ENCODE measurements at places on chromosomes 4 and X. TPM values are rescaled to one million over a fixed set of nuclear protein-coding genes. Genes with fewer than 3 reads are reported as not detected.

The FRMD7 gene
- 0.48 TPM for total RNA-seq

The TRIML2 gene
- not detected for total RNA-seq

DNA sequence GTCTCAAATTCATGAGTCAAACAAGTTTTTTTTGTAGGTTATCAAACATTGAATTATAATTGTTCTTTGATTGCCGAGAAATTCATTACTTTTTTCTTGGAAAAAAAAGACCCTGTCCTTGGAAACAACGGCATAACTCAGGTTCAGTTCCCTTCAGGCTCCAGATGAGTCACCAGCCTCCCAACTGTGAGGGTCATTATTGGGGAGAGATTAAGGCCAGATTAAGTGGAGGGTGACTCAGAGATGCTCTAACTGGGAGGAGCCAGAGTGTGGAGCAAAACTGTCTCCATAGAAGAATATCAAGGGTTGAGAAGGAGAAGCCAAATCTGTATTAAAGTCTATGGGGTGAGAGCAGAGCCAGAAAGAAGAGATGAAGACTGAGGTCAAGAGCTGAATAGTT lies 9.6 kb downstream of the ADGRG4 start:
- no peak for DNase-seq

The RS1 gene
- total RNA-seq: not detected

The SRPK3 gene
- 4.3 TPM for total RNA-seq

The DRD5 gene
- 0.11 TPM for total RNA-seq

GRCh38 chr4:26093551-26093950 lies 179.5 kb downstream of the SMIM20 start:
- no peak for DNase-seq

DNA sequence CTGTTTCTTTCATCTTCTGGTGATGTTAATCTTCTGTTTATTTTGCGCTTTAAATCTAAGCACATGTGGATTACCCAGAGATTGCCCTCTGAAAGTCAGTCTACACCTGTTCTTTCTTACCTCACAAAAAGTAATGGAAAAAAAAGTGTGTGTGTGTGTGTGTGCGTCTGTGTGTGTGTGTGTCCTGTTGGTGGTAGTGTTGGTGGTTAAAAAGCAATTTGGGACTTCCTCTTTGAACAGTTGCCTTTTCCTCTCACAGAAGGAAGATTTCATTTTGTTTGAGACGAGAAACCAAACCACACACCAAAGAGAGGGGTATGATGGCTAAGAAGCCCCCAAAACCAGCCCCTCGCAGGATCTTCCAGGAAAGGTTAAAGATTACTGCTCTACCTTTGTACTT lies at the start of gene STAP1:
STAP1 (plus strand) TSS at position 235 of the 400 bp plus-strand sequence; CDS start at position 318, 83 bp downstream.
- no peak for DNase-seq

- DNase-seq: no peak
Observed at GRCh38 chr4:180898305-180898704, 1344.9 kb upstream of the TENM3 start.

DNA sequence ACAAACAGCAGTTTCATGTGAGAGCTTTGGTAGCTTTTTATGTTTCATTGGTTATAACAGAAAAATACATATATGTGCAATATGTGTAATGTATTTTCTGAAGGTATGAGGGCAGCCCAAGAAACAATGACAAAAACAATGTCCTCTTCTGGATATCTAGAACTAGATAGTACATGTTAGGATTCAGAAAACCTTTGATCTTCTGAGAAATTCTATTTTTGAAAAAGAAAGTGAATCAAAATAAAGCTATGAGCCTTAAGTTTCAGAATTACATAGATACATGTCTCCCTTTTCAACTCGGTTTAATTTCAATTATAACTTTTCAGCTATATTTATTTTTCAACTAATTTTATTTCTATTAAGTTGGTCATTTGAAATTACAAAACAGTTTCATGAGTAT lies 131.9 kb downstream of the REELD1 start:
- DNase-seq: no peak

GRCh38 chrX:104430742-104431119 lies 135.3 kb upstream of the IL1RAPL2 start:
- no peak for DNase-seq

- DNase-seq: no peak
Observed at GRCh38 chr4:26085551-26085950, 171.5 kb downstream of the SMIM20 start.

- no peak for DNase-seq
Observed at GRCh38 chr4:150501009-150501727, 80.8 kb upstream of the MAB21L2 start.

GRCh38 chr4:7546152-7546808 lies 111.5 kb upstream of the PSAPL1 start:
- no peak for DNase-seq

The RASL11B gene
- total RNA-seq: 8.7 TPM

The ITM2A gene
- total RNA-seq: 338 TPM

DNA sequence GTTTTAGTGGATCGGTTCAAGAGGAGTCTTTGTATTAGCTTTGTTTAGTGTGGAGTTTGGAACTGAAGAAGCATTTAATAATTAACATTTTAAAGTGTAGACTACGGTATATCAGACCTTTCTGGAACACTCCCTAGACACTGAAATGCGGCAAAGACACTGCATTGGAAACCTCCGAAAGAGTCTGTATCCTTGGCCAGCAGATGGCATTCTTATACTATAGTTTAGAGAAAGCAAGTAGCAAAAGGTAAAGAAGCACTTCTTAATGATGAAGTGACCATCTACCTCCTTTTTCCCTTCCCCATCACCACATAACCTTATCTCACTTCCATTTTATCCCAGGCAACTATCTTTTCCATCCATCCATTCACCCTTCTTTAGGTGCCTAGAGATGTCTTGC lies 7.6 kb downstream of the FABP2 start:
- peak; percentile 26 for DNase-seq

Data from urinary bladder (tissue), 4 donors.